Occipital lobe (tissue), 3 donors: ENCODE measurements at places on chromosomes 6 and 20. TPM values are rescaled to one million over a fixed set of nuclear protein-coding genes. Genes with fewer than 3 reads are reported as not detected.

DNA sequence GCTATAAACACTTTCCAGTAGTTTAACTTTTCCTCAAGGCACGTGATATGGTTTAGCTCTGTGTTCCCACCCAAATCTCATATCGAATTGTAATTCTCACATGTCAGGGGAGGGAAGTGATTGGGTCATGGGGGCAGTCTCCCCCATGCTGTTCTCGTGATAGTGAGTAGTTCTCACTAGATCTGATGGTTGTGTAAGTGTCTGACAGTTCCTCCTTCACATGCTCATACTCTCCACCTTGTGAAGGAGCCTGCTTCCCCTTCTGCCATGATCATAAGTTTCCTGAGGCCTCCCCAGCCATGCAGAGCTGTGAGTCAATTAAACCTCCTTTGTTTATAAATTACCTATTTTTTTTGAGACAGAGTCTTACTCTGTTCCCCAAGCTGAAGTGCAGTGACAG lies 127.9 kb downstream of the DTNBP1 start:
- no peak for DNase-seq

DNA sequence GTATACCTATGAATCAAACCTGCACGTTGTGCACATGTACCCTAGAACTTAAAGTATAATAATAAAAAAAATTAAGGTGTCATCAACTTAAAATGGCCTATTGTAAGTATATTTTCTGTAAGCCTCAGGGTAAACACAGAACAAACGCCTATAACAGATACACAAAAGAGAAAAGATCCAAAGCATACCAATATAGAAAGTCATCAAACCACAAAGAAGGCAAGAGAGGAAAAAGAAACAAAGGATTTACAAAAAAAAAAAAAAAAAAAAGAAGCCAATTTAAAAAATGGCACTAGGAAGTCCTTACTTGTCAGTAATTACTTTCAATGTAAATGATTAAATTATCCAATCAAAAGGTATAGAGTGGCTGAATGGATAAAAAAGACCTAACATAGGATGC lies 24.6 kb upstream of the ASF1A start:
- DNase-seq = no peak

- no peak for DNase-seq
Measured at GRCh38 chr6:20203561-20204511, 8.4 kb downstream of the MBOAT1 start.

DNA sequence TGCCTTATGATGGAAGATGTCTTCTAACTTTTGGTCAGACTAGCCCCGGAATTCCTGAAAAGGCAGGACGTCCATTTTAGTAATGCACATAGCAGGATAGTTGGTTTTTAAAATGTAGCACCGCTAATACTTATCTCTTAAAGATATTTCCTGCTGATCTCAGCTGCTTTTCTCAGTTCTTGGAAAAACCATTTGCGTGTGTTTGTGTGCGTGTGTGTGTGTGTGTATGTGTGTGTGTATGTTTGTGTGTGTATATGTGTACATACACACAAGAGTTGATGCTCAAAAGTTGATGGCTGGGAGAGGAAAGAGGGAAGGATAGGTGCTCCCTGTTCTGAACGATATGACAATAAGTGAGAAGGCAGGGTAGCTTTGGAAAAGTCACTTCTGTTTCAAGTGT lies 61.7 kb upstream of the SUPT3H start:
- no peak for DNase-seq

DNA sequence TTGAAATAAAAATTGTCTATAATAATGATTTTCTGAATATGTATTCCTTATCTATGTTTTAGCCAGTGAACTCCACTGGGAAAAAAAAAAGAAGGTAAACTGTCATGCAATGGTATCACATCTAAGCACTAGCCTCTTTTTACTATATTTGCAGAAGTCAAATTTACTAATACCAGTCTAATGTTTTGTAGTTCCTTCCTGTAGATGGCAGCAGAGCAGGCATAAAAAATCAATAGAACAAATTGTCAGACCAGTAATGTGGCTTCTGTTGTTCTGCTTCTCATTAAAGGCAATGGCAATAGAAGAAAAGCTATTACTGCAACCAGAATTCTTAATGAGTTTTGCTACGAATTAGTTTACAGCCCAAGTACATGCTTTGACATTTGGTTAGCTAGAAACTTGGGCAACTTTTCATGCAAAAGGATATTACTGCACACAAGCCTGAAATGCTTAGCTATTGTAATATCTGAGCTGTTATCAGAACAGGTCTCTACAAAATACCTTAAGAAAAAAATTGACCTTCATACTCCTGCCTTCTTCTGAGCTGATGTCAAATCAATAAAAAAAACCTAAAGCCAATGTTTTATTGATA lies 476.9 kb downstream of the KHDRBS2 start:
- DNase-seq = no peak

- DNase-seq = no peak
Measured at GRCh38 chr6:41917528-41917927, 3.4 kb downstream of the MED20 start.

GRCh38 chr6:22057962-22058361 lies 238.9 kb downstream of the PRL start:
- no peak for DNase-seq

DNA sequence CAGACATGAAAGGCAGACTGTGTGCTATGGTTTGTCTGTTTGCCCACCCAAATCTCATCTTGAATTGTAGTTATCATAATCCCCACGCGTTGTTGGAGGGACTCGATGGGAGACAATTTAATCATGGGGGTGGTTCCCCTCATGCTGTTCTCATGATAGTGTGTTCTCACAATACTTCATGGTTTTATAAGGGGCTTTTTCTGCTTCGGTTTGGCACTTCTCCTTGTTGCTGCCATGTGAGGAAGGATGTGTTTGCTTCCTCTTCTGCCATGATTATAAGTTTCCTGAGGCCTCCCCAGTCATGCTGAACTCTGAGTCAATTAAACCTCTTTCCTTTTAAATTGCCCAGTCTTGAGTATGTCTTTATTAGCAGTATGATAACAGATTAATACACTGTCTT lies 47.2 kb upstream of the MICB start:
- DNase-seq = no peak

- no peak for DNase-seq
Measured at GRCh38 chr6:2733324-2733723, 17.4 kb downstream of the MYLK4 start.

DNA sequence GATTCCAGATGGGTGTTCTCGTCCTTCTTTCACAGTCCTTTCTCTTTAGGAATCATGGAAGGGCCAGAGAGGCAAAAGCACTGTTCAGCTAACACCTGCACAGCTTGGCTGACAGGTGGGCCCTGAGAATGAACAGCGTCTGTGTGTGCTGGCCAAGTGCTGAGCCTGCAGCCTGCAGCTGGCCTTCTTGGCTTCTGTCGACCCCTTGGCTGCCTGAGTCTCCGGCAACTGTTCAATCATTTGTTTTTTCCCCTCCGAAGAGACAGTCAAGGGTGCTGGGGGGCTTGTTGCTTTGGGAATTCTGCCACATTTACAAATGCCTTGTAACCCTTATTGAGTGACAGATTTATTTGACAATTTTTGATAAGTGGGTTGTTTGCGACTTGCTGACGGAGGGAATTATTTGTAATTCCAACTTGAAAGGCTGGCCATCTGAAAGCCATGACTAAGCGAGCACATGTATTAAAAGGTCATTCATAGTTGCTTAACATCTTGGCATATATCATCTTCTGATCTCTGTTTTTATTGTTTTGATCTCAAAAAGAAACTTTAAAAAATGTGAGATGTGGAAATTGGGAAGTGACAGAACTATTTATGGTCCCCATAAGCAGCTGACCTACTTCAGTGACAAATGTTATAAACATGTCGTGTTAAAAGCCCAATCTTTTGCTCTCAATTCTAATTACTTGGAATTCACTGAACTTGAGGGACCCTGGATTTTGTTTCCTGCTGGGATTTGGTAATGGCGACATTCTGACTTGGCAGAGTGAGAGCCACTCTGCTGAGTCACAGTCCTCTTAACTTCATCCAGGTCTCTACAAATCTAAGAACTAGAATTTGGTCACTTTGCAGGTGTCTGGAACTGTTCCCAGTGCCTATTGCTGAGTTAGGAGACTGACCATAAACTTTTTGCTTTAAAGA lies 41.9 kb upstream of the FERMT1 start:
- DNase-seq = no peak

Gene CRISP2
- total RNA-seq = not detected

Gene BCKDHB
- total RNA-seq = 19.8 TPM
